Activated gamma-delta T cell treated with Interleukin-2 at 50 U/mL for 16 hours (primary cell): ENCODE measurements at places on chromosomes 4 and X.

DNA sequence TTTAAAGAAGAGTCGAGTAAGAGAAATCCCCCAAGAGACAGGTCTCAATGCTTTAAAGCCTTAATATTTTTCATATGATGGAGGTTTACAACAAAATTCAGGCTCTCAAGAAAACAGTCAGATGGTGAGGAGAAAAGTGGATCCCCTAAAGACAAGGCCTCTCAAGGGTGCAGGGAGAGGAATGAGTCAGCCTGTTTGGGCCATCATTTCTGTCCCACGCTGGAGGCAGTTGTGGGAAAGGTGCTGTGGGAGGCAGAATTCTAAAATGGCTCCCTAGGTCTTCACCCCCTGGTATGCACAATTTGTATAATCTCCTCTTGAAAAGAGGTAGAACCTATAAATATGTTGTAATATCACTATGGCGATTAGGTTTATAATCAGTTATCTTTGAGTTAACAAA, 4.6 kb upstream of the TIFA start:
- DNase-seq: no peak

GRCh38 chr4:32163125-32163524, 1443.0 kb downstream of the PCDH7 start:
- DNase-seq: no peak

DNA sequence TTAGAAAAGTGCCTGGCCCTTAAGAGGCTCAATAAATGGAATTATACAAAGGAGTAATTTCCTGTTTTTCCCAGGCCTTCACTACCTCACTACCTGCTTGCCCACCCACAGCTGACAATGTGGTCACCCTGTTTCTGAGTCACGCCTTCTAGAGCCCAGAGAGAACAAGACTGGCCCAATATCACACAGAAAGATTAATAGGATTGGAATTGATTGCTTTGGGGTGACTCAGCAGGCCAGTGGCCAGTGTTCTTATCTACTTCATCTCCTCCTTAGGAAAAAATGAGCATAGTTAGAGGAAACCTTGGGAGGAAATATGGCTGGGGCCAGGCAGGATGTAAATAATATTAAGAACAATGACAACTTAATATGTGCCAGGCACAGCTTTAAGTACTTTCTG, 4.5 kb upstream of the FGF16 start:
- DNase-seq: no peak

DNA sequence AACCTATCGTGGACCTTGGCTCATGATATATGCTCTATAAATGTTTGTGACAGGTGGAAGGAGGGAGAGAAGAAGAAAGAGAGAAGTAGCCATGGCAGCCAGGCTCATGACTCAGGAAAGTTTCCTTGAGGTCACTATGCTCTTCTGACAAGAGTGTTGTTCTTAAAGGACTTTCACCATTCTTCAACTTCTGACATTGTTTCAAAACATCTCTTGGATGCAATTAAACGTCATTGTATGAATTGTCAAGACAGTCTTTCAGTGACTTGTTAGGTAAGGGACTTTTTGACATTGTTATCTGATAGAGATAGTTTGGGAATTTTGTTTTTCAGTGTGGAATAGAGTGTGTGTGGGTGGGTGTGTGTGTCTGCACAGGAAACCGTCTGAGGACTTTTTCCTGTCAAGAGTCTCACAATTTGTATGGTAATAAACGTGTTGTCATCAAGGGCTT, 617.0 kb downstream of the MID1IP1 start:
- no peak for DNase-seq

- no peak for DNase-seq
Observed at GRCh38 chr4:95979961-95980876, 140.3 kb downstream of the PDHA2 start.

GRCh38 chrX:54301516-54301915, 56.3 kb downstream of the WNK3 start:
- no peak for DNase-seq

- no peak for DNase-seq
Observed at GRCh38 chrX:72662020-72662747, 51.9 kb downstream of the PHKA1 start.

DNA sequence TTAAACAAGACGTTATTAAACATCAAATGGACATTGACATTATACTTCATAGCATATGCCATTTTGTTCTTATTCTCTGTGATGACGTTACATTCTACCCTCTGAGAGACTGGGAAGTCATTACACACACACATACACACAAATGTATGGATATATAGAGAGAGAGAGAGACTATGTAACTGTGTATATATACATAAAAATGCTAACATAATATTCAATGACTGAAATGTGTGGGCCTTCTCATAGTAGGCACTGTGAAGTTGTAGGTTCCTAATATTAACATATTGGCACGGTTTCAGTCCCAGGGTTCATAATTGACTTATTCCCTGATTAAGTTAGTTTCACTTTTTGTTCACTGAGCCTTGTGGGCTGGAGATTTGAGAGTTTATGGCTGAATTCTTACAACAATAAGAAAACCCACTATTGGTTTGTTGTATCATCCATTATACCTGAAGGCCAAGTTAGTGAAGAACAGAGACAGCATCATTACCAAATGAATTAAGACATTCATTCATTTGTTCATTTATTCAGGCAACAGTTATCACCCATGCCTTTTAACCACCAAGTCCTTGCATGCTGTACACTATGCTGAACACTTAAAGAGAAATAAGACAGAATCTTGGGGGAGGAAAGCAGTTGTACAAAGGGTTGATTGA, 68.5 kb downstream of the GAB1 start:
- no peak for DNase-seq

DNA sequence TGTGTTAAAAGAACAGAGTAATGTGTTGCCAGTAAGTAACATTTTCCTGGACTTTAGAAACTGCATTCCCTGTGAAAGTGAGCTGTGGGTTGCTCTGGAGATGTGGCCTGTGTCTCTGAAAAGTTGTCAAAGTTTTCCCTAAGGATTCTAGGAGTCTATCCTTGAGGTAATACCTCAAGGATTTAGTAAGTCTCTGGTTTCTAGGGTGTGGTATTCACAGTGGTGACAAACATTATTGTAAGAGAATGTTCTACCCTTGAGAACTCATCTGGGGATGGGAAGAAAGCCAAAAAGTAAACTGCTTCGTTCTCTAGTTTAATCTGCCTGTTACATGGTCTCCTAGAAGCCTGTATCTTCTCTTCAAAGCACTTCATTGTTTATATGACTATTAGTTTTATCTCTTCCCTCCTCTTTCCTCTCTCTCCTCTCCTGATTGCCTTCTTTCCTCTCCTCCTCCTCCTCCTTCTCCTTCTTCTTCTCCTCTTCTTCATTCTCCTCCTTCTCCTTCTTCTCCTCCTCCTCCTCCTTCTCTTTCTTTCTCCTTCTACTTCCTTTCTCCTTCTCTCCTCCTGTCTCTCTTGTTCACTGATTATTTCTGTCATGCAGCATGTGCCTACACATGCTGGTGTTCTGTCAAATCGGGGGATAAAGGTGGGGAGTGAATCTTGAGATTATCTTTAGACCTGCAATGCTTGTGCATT, 321.3 kb downstream of the PTTG2 start:
- no peak for DNase-seq
